ENCODE measurements at places on chromosomes 1 and 21.

DNA sequence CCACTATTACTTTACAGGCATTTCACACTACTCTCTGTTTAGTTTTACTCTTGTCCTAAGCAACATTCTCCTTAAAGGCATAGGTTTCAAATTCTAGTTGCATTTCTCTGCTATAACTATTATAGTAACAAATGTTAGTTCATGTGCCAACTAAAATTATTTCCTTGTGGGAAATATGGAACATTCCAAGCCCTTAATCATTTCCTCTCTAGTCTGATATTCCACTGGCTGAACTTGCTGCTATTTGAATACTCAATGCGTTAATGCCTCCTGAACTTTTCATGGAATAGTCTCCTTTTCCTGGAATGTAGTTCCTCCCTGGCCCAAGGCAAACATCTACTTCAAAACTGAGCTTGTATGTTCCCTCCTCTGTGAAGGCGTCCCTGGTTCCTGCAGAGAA is 19.3 kb upstream of the TBX19 start:
- DNase-seq = no peak

DNA sequence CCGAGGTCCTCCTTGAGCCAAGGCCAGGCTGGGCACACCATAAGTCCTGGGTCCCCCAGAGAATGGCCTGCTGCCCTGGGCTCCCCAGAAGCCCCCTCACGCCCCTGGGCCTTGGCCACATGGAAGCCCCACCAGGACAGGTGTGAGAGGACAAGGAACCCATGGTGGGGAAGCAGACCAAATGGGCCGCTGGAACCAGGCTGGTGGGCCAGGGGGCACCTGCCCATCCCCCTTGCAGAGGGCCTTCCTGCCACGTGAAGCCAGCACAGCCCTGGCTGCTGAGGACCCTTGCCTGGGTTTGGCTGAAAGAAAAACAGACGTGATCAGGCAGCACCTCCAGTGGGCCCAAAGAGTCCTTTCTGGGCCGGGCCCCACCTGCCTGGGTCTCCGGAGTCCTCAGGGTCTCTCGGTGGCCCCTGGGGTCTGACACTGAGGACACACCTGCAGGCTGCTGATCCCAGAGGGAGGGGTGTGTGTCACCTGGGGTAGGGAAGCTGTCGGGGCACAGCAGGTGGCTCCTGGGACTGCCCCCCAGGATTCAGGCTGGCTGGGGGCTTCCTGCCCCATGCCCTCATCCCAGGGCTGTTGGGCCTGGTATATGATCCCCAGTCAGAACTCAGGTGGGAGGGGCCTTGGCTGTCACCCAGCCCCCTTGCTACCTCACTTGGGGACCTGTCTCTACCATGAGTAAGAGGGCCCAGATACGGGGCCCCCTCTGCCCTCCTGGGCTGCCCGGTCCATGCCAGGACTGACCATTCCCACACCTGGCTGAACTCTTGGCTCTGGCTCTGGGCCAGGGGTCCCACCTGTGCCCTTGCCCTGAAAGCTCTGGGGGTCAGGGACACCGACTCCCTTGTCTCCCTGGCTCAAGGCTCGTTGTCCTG is 3.3 kb upstream of the SMYD3 start:
- no peak for DNase-seq

DNA sequence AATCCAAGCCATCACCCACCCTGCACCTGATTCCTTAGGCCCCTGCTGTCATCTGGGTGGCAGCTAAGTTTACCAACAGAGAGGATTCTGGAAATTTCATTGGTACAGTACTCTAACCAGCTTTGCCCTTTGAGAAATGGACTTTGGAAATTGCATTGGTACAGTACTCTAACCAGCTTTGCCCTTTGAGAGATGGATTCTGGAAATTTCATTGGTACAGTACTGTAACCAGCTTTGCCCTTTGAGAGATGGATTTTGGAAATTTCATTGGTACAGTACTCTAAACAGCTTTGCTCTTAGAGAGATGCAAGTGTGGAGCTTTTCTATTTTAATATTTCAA is 42.5 kb downstream of the MAB21L3 start:
- DNase-seq = no peak

DNA sequence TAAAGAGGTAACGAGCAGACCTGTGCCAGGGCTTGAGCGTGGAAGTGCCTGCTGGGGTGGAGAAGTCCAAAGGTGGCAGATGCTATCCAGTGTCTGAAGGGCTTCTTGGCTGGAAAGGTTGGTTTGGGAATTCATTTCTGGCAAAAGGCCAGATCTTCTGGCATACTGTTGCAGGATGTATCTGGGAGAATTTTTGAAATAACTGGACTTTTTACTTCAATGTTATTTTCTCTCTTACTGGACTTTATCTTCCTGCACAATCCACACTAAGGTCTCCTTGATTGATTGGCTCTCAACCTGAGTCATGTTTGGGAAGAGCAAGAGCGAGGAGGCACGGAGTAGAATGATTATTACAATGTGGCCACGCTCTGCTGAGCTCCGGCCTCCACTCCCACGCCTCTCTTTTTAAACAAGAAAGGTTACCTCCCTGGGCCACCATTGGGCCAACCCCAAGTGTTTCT is 278.4 kb downstream of the TM2D1 start:
- no peak for DNase-seq

- no peak for DNase-seq
Observed at GRCh38 chr1:153934746-153935145, 11.8 kb downstream of the DENND4B start.

DNA sequence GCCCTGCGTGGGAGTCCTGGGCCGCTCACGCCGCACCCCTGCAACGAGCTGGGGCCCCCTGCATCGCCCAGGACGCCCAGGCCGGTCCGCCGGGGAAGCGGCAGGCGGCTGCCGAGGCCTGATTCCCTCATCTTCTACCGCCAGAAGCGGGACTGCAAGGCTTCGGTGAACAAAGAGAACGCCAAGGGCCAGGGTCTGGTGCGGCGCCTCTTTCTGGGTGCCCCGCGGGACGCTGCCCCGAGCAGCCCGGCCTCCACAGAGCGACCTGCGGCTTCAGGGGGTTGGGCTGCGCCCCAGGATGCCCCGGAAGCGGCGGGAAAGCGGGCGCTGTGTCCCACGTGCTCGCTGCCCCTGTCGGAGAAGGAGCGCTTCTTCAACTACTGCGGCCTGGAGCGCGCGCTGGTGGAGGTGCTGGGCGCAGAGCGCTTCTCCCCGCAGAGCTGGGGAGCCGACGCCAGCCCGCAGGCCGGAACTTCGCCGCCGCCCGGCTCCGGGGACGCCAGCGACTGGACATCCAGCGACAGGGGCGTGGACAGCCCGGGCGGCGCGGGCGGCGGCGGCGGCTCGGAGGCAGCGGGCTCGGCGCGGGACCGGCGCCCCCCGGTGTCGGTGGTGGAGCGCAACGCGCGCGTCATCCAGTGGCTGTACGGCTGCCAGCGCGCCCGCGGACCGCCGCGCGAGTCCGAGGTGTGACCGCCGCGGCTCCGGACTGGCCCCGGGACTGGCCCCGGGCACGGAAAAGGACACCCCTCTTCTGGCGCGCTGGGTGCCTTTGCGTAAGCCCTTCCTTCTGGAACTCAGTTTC is 2.7 kb downstream of the FAM110D start:
- peak; percentile 33 for DNase-seq

DNA sequence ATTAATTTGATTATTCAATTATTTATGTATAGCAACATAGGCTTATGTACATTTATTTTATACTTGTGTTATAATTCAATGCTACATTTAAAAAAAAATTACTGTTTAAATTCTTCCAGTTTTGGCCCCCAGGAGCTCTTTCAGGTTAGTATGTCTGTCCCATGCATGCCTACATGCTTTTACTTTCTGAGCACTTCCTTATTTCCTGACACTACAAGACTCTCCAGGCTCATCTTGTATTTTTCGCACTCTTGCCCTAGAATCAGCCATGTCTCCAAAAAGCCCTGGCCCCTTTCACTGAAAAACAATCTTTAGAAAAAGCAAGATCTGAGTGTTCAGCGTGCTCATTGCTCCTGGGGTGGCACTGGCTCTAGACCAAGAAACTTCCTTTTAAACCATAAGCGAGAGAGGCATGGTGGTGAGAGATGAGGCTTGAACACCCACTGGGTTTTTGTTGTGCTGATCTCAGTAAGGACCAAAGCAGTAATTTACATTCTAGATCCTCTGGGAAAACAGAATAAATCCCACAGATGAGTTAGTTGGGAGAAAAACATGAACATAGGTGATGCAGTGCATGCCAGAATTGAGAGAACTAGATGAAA is 95.0 kb downstream of the SLC30A10 start:
- no peak for DNase-seq

DNA sequence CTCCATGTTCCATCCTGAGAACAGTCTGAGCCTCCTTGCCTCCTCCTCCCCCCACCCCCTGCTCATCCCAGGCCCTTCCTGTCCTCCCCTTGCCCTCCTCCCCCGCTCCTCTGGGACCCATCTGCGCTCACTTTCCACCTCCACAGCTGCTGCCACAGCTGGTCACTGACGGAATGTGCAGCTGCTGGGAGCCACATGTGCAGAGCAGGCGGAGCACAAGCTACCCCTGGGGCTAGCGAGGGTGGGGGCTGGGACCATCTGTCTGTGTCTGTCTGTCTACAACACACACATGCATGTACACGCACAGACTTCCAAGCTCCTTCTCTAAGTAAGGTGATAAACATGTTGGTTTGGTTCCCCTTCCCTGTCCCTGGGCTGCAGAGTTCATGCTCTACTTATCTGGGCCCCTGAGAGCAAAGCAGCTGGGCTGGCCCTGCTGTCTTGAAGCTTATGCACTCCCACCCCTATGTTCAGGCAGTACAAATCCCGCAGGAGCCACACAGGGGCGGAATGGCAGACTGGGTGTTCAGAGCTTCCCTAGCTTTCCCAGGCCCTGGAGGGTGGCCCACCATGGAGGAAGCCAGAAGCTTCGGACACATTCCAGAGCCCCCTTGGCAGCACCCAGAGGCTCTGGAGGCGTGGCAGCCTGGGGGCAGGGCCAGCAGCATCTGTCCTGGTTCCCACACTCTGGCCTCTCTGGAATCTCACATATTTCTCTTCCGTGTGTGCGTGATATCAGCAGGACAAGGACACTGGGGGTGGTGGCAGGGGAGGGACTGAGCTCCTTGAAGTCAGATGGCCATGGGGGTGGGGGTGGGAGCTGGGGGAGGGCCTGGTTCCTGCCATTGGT is 7.0 kb upstream of the HEYL start:
- no peak for DNase-seq

- no peak for DNase-seq
Observed at GRCh38 chr1:19153169-19153568, 56.9 kb downstream of the UBR4 start.

DNA sequence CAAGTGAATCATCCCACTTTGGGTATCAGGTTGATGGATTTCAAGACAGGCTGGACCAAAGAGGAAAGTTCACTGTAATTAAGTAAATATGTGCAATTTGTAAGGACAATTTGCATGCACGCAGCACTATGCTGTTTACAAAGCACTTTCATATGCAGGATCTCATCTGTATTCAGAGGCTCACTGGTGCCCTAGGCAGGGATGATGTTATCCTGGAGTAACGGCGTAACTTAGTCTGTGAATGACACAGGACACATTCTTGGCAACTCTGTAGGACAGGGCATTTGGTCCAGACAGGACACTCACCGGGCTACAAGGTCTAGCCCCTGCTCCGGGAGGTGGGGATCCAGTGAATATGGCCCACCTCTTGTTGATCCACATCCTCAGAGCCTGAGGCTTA is 365.4 kb upstream of the DUSP10 start:
- DNase-seq = no peak

DNA sequence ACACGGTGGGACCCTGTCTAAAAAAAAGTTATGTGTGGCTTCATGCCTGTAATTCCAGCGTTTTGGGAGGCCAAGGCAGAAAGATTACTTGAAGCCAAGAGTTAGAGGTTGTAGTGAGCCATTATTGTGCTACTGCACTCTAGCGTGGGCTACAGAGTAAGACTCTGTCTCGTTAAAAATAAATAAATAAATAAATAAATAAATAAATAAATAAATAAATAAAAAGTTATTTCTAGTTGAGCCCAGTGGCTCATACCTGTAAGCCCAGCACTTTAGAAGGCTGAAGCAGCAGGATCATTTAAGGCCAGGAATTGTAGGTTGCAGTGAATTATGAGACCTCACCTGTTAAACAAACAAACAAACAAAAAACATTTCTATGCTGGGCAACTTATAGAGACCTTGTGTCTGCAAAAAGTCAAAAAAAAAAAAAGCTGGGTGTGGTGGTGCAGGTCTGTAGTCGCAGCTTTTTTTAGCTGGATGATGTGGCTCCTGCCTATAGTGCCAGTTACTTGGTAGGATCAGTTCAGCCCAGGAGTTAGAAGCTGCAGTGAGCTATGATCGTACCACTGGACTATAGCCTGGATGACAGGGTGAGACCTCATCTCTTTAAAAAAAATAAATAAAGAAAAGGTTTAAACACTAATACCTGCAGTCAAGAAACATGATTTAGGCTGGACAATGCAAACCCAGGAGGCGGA is 25.6 kb downstream of the GON4L start:
- DNase-seq = no peak

DNA sequence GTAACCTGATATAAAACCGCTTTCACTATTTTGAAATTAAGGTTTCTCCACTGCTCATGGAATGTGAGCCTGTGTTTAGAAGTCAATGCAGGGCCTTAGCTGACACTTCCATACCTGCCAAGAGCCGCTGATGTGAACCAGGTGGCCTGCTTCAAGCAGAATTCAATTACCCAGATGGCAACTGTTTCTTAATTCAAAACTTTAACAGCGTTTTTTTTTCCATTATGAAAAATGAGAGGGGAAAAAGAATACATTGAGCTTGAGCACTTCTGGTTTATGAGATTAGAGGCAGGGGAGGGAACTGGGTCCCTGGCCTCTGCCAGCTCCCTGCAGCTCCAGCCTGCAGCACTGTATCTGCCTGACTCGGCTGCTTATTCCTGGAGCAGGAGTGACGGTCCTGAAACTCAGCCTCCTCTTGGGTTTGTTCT is 7.7 kb upstream of the ATP1A1 start:
- no peak for DNase-seq

GRCh38 chr1:224816062-224816461 is 113.4 kb upstream of the DNAH14 start:
- no peak for DNase-seq

- no peak for DNase-seq
Observed at GRCh38 chr1:164604541-164604940, 45.6 kb downstream of the PBX1 start.

DNA sequence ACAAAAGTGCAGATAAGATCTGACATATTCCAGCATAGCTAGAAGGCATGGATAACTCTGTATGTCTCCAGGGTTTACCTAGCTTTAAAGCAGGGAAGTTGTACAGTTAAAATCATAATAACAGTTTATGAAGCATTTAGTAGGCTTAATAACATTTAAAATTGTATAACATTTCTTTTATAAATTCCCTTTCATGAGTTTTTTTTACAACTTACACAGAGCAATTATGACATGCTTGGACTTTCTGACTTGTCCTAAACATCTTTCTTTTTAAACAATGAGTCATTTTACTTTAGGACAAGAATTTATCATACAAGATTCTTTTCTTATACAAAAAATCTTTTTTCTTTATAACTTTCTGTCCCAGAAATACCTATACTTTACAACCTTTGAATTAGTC is 408.5 kb upstream of the NEGR1 start:
- DNase-seq = no peak

- DNase-seq = peak; percentile 84
Observed at GRCh38 chr1:207025146-207025880, 7.2 kb downstream of the C1orf116 start.
